Activated CD4-positive, alpha-beta memory T cell treated with anti-CD3 and anti-CD28 coated beads, Interleukin-2, amount 10 ng/mL, durations not matched to agents 7 days and 5 days (primary cell): ENCODE measurements at places on chromosomes 4 and X. TPM values are rescaled to one million over a fixed set of nuclear protein-coding genes. Genes with fewer than 3 reads are reported as not detected.
A peak's percentile ranks its signal among the peaks of the same experiment; 100 is the strongest.

- H3K27ac ChIP-seq, result no peak overlapping the region
- H3K36me3 ChIP-seq, result peaks cover 39% of the 10 kb centered on the region
- DNase-seq, result no peak
- H3K27me3 ChIP-seq, result no peaks in the 10 kb centered on the region
These were observed 542.4 kb upstream of the DIPK2B start for GRCh38 chrX:45743081-45743533.

DNA sequence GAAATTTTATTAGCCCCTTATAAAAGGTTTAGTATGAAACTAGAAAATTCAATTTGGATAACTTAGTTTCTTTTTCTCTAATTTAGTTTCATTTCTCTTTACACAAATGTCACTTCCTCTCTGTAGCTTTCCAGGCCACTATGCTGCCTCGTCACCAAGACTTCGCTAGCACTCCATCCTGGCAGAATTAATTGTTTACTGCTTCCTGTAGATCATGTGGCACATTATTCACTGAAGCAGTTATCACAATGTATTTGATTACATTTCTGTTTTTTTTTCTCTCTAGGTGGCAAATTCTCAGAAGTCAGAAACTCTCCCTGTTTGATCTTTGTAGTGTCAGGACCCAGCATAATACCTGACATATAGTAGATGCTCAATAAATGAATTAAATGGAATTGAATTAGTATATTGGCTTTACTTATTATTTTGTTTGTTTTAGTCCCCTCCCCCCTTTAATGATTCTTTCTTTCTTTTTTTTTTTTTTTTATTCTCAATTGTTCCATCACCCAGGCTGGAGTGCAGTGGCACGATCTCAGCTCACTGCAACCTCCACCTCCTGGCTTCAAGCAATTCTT, 9.3 kb upstream of the SAT1 start:
- H3K27me3 ChIP-seq, result no peaks in the 10 kb centered on the region
- peaks cover 4% of the 10 kb centered on the region for H3K36me3 ChIP-seq
- H3K4me3 ChIP-seq, result peak overlapping the region; percentile 49
- H3K27ac ChIP-seq, result peak overlapping the region; percentile 97
- peak; percentile 63 for DNase-seq

DNA sequence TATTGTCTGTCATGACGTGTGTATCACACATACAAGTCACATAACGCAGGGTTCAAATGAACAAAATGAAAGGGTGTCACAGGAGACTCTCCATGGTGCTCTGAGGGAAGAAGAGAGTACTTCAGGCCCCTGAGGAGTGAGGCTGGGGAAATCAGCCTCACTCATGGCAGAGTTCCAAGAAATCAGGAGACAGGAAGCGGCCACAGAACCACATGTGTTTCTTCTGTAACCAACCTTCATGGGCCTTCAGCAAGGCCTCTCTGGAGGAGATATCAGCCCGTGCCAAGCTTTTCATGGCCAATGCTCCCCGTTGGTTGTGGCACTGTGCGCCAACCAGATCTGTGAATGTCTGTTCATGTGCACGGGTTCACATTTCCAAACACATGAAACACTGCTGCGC, 76.0 kb downstream of the NAT8L start:
- H3K27ac ChIP-seq, result no peak overlapping the region
- H3K27me3 ChIP-seq, result peaks cover 4% of the 10 kb centered on the region
- H3K4me1 ChIP-seq, result peaks cover 16% of the 10 kb centered on the region
- H3K36me3 ChIP-seq, result peaks cover 25% of the 10 kb centered on the region
- no peak overlapping the region for H3K4me3 ChIP-seq
- peak; percentile 57 for DNase-seq

GRCh38 chrX:6159468-6159867, 69.2 kb downstream of the NLGN4X start:
- no peaks in the 10 kb centered on the region for H3K36me3 ChIP-seq
- DNase-seq, result no peak
- no peaks in the 10 kb centered on the region for H3K27me3 ChIP-seq
- no peaks in the 10 kb centered on the region for H3K4me1 ChIP-seq

DNA sequence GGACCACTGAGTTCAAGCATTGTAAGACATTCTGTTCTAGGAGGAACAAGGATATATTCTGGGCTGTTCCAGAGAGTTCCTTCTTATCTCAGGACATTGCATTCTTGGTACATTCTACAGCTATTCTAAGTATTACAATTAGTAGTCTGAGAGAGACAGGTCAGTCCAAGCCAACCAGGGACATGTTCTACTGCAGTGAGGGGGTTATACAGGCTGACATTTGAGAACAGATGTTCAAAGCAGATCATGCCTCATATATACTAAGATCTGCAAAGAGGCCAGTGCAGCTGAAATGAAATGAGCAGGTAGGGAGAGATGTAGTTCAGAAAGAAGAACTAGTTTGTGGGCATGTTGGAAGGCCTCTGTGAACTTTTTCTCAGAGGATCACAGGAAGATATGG, 142.0 kb downstream of the CENPC start:
- no peaks in the 10 kb centered on the region for H3K27me3 ChIP-seq
- H3K4me3 ChIP-seq, result no peak overlapping the region
- H3K36me3 ChIP-seq, result no peaks in the 10 kb centered on the region

- no peak for DNase-seq
- no peaks in the 10 kb centered on the region for H3K4me1 ChIP-seq
- H3K36me3 ChIP-seq, result no peaks in the 10 kb centered on the region
- H3K27ac ChIP-seq, result no peak overlapping the region
- no peaks in the 10 kb centered on the region for H3K27me3 ChIP-seq
- no peak overlapping the region for H3K4me3 ChIP-seq
These were observed 201.1 kb upstream of the FAT1 start for GRCh38 chr4:186924723-186925122.

GRCh38 chrX:24498181-24498580, 33.1 kb downstream of the PDK3 start:
- peak; percentile 30 for DNase-seq
- no peak overlapping the region for H3K4me3 ChIP-seq
- peaks cover 27% of the 10 kb centered on the region for H3K4me1 ChIP-seq
- no peaks in the 10 kb centered on the region for H3K27me3 ChIP-seq
- H3K27ac ChIP-seq, result peak overlapping the region; percentile 35

GRCh38 chr4:161540265-161540664, 623.5 kb downstream of the FSTL5 start:
- H3K4me1 ChIP-seq, result no peaks in the 10 kb centered on the region
- H3K36me3 ChIP-seq, result no peaks in the 10 kb centered on the region
- DNase-seq, result no peak
- H3K27ac ChIP-seq, result no peak overlapping the region

DNA sequence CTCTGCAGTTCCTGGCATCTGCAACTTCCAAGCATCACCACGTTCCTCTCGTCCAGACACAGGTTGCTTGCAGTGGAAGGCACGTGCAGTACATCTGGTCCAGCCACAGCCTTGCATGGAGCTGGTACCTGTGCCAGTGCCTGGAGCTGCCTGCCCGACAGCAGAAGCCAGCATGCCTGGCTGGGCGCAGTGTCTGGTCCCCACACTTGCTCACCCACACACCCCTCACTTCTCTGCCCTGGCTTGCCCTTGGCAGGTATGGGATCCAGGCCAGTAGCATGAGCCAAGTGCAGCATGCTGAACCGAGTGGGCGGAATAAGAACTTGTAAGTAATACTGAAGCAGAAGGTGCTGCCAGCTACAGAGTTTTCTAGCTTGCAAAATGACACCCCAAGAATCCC, 39.9 kb downstream of the SH3BGRL start:
- peaks cover 30% of the 10 kb centered on the region for H3K36me3 ChIP-seq
- no peaks in the 10 kb centered on the region for H3K27me3 ChIP-seq
- H3K4me3 ChIP-seq, result no peak overlapping the region
- no peaks in the 10 kb centered on the region for H3K4me1 ChIP-seq
- no peak for DNase-seq
- no peak overlapping the region for H3K27ac ChIP-seq

DNA sequence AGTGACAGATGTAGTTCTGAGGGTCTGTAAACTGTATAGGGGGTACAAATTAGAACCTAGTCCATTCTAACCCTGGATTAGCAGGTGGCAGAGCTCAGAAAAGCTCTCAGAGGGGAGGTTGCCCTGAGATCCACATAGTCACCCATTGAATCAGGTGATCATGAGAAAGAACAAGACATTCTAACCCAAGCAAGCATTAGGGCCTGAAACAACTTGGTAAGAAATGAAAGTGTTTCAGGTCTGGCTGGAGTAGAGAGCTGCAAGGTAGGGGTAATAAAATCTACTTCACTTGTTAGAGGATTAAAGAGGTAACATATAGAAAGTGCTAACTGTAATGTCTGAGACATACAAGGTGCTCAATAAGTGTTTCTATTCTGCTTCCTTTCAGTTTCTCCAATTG, 8.8 kb upstream of the BMP2K start:
- H3K27ac ChIP-seq, result no peak overlapping the region
- no peak for DNase-seq
- H3K4me3 ChIP-seq, result no peak overlapping the region
- peaks cover 24% of the 10 kb centered on the region for H3K4me1 ChIP-seq
- no peaks in the 10 kb centered on the region for H3K27me3 ChIP-seq

DNA sequence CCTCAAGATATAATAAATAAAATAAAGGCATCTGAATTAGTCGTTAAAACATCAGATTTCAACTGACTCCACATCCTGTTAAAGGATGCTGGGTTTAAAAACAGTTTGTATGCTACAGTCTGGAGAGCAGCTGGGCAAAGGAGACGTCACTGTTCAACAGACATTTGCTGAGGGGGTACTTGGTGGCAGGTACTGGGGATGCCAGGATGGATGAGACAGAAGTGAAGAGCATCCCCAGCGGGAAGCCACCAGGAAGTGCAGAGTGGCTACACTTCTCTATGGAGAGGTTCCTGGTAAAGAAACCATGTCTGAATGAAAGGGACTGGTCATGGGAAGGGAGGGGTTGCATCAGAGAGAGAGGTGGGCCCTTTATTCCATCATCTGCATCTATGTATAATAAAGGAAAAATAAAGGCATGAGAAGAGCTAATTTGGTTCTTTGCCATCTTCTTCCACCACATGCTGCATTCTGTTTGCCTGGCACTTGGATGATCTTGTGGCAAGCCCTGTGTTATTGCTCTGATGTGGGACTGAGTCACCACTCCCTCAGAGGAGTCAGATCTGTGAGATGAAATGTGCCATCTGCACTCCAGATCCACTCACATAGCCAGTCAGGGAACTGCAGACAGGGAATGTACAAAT, 145.0 kb downstream of the SOWAHB start:
- no peak overlapping the region for H3K27ac ChIP-seq
- no peak overlapping the region for H3K4me3 ChIP-seq
- peaks cover 36% of the 10 kb centered on the region for H3K27me3 ChIP-seq
- no peaks in the 10 kb centered on the region for H3K36me3 ChIP-seq

- H3K27ac ChIP-seq, result peak within 1 kb of the TSS; percentile 90
- H3K4me1 ChIP-seq, result peaks cover 14% of the 10 kb centered on the region
- peak within 1 kb of the TSS; percentile 97 for H3K4me3 ChIP-seq
- peaks cover 2% of the 10 kb centered on the region for H3K27me3 ChIP-seq
- peak; percentile 67 for DNase-seq
- H3K36me3 ChIP-seq, result peaks cover 2% of the 10 kb centered on the region
These were observed at the start of gene BEX5 for GRCh38 chrX:102155806-102156179. Gene BEX5, minus strand, starts transcription at chrX:102155977. Its CDS starts 1,712 bp downstream, at chrX:102154265.

- no peak for DNase-seq
- H3K36me3 ChIP-seq, result no peaks in the 10 kb centered on the region
- no peak overlapping the region for H3K4me3 ChIP-seq
- no peak overlapping the region for H3K27ac ChIP-seq
- no peaks in the 10 kb centered on the region for H3K4me1 ChIP-seq
- H3K27me3 ChIP-seq, result no peaks in the 10 kb centered on the region
These were observed 153.5 kb downstream of the SLC10A7 start for GRCh38 chr4:146368209-146368608.

GRCh38 chr4:2591189-2591588, 54.7 kb downstream of the FAM193A start:
- no peaks in the 10 kb centered on the region for H3K36me3 ChIP-seq
- H3K27ac ChIP-seq, result no peak overlapping the region
- peaks cover 20% of the 10 kb centered on the region for H3K4me1 ChIP-seq
- no peak overlapping the region for H3K4me3 ChIP-seq

DNA sequence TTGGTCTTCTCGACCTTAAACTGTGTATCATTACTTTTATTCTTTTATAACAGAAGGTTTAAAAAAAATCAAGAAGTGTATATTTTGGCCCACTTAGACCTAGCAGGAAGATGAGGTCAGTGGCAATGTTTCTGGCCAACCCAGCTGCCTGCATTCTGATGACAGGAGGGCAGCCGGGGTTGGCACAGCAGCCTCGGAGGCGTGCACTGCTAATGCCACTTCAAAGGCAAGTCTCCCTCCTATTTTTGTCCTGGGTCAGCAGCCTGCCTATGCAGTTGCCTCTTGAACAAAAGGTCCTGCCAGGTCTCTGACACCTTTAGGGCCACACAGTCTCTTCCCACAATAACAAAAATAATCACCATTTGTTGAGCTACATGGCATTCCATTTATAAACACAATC, 89.4 kb upstream of the MYOZ2 start:
- no peak overlapping the region for H3K4me3 ChIP-seq
- no peaks in the 10 kb centered on the region for H3K36me3 ChIP-seq
- no peak overlapping the region for H3K27ac ChIP-seq
- no peak for DNase-seq
- peaks cover 4% of the 10 kb centered on the region for H3K4me1 ChIP-seq
- peaks cover 9% of the 10 kb centered on the region for H3K27me3 ChIP-seq

GRCh38 chrX:71191248-71191647, 31.8 kb upstream of the GJB1 start:
- H3K36me3 ChIP-seq, result peaks cover 18% of the 10 kb centered on the region
- H3K27ac ChIP-seq, result peak overlapping the region; percentile 5
- no peak overlapping the region for H3K4me3 ChIP-seq
- DNase-seq, result no peak
- peaks cover 24% of the 10 kb centered on the region for H3K4me1 ChIP-seq
- no peaks in the 10 kb centered on the region for H3K27me3 ChIP-seq

DNA sequence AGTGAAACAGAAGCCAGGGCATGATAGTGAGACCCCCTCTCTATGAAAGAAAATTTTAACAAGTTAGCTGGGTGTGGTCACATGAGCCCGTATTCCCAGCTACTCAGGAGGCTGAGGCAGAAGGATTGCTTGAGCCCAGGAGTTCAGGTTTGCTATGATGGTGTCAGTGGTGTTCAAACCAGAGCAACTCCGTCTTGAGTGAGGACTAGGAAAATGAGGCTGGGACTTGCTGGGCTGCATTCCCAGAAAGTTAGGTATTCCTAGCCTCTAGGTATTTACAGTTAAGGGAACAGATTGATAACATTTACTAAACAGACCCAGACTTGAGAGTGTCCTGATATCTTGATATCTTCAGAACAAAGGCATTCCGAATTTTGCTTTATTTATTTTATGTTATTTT, 37.0 kb upstream of the NOCT start:
- no peak overlapping the region for H3K27ac ChIP-seq
- no peaks in the 10 kb centered on the region for H3K27me3 ChIP-seq
- no peak overlapping the region for H3K4me3 ChIP-seq
- H3K4me1 ChIP-seq, result no peaks in the 10 kb centered on the region
- no peaks in the 10 kb centered on the region for H3K36me3 ChIP-seq

The PITX2 gene
- total RNA-seq, result 0.13 TPM

The PRR27 gene
- not detected for total RNA-seq

The PAGE2 gene
- not detected for total RNA-seq

The COX7B gene
- 250 TPM for total RNA-seq

The PNMA6A gene
- total RNA-seq, result 0.20 TPM

The FOXR2 gene
- not detected for total RNA-seq

The STOX2 gene
- not detected for total RNA-seq

The CCDC149 gene
- total RNA-seq, result not detected

The KIT gene
- 0.73 TPM for total RNA-seq

The MAGEC3 gene
- total RNA-seq, result not detected

The IRS4 gene
- not detected for total RNA-seq
